ENCODE measurements at places on chromosomes 2 and 18.

DNA sequence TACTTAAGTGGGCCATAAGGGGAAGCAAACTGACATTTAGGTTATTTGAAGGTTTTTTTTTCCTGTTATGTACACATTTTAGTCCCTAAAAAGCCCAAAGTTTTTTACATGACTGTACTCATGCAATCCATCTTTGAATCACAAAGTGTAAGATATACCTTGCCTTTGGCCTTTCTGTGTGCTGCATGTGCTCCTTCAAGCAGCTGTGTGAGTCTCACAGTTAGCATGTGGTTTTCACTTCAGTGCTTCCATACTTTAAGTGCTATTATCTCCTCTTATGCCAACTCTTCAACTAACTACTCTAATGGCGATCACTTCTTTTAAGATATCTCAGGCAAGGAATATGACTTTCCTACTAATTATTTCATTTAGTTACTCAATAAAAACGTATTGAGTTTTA is 597.1 kb upstream of the ACVR2A start:
- DNase-seq, result no peak

- DNase-seq, result no peak
These were observed 143.3 kb downstream of the CYP26B1 start for GRCh38 chr2:72004201-72004915.

- DNase-seq, result no peak
These were observed 12.2 kb downstream of the KANSL3 start for GRCh38 chr2:96625571-96626552.

DNA sequence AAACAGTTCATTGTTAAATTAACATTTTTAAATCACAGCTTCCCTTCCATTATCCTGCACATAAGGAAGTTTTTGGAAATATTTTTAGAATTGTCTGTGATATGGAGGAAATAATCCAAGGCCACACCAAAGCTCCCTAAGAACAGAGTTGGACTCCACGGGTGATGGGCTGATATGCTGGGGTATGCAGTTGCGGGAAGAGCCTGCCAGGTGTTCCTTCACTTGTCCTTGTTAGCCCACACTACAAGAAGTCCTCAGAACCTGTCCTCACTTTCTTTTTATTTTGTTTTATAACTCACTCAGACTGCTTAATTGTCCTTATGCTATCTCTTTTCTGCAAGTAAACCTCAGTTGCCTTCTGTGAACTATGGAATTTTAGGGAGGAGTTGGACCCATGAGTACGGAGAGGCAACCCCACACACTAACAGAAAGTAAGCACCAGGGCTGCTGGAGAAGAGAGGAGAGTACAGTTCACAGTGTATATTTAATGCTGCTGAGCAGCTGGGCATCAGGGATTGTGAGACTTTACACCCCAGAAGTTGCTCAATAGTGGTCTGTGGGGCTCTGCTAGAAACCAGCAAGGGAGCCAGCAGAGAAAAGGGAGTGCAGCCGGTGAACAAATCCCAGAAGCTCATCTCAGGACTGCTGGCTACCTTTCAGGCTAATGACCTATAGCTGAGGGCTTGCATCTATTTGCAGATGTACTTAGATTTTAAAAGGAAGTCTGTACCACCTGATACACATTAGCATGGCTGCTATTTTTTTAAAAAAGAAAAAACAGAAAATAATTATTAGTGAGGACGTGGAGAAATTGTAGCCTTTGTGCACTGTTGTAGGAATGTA is 280.1 kb upstream of the STON1 start:
- no peak for DNase-seq

DNA sequence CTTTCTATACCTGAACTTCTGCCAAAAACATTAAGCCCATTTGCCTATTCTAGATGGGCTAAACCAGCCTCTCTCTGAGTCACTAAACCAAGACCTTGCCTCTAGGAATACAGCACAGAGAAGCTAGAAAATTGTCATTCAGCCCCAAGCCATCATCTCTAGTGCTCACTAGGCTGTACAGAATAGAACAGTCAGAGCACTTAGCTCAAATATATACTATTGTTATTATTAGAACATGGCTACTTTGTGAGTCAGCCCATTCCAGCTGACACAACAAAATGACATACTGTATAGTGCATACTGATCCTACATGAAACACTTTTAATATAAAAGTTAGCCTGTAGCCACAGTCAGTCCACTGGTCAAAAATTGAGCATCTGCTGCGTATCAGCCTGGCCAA is 418.8 kb downstream of the NRXN1 start:
- DNase-seq, result no peak

DNA sequence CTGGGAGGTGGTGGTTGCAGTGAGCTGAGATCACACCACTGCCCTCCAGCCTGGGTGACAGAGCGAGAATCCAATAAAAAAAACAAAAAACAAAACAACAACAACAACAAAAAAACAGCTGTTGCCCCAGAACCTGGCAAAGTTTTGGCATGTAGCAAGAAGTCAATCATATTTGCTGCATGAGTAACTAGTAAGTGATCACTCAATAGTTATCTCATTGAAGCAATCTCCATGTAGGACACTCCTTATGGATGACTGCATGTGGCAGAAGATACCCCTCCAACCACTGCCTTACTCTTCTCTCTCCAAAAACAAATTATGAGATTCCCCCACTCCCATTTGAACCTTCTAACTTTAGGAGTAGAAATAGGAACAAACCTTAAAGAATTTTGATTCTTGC is 113.7 kb downstream of the TTC27 start:
- no peak for DNase-seq

GRCh38 chr2:148065936-148066335 is 45.0 kb downstream of the MBD5 start:
- no peak for DNase-seq

- no peak for DNase-seq
These were observed 72.9 kb upstream of the RPL31 start for GRCh38 chr2:100929147-100929546.

- DNase-seq, result no peak
These were observed 38.8 kb downstream of the DNER start for GRCh38 chr2:229675569-229675968.

GRCh38 chr18:31667185-31667584 is 17.2 kb downstream of the B4GALT6 start:
- no peak for DNase-seq

DNA sequence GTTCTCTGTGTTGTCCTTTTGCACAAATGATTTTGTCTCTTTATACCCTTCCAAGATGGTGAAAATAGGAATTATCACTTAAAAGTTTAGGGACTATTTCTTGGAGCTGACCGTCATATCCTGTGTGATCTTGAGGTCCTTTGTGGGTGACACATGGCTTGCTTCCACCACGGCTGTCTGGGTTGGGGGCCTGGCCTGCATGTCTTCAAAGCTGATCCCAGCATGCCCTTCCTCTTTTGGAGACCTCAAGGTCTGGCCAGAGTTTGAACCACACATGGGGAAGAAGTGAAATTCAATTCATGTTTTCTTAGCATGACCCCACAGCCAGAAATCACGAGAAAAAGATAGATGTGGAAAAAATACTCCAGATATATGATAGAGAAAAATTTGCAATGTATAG is 14.0 kb downstream of the SFTPB start:
- no peak for DNase-seq

- no peak for DNase-seq
These were observed 271.1 kb upstream of the RAB6C start for GRCh38 chr2:129708221-129708967.

DNA sequence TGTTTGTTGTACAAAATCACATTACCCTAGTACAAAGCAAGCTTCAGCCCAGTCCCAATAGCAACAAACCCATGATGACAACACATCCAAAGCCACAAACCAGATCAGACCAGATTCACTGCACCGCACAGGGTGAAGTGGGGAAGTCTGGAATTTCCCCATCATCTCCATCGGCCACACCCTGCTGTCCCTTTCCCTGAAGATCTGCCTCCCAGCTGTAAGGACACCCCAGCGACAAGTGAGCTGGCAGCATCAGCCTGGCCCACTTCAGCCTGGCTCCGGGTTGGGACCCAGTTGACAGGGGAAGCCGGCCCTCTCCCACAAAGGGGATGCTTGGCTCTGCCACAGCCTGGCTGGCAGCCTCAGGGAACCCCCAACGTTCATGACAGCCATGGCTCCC is 207.6 kb downstream of the MGAT5 start:
- DNase-seq, result no peak

DNA sequence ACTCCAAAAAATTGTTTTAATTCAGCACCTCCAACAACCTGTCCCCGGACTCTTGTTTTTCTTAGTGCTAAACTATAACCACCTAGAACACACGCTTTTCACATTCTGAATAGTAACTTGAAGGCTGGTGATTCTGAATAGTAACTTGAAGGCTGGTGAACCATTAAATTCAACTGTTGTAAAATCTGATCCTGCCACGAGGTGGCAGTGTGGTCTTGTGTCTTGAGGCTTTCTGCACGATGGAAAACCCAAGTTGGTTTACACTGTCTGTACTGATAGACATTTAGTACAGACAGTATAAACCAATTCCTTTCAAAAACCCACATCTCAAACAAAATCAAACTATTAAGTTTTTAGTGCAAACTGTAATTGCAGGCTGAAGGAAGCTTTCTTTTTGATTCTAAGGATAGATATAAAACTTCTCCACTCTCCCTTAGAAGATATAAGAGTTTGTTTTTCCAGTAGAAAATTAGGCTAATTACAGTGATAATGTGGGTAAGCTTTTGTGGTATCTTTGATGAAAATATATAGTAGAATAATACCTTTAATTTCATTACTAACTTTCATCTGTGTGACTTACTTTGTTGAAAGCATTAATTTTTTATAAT is 57.6 kb downstream of the VAPA start:
- peak; percentile 57 for DNase-seq

DNA sequence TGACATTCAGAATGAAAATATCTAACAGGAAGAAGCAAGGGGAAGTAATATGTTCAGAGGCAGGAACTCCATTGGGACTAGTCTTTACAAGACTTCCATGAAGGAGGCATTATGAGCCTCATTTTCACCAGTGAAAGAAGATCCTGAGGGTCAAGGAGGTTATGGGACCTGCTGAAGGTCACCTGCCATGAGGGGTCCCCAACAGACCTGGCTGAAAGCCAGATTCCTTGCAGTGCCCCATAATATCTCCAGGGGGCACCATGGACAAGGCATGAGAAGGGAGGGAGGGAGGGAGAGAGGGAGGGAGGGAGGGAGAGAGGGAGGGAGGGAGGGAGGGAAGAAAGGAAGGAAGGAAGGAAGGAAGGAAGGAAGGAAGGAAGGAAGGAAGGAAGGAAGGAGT is 27.9 kb downstream of the XDH start:
- DNase-seq, result no peak

DNA sequence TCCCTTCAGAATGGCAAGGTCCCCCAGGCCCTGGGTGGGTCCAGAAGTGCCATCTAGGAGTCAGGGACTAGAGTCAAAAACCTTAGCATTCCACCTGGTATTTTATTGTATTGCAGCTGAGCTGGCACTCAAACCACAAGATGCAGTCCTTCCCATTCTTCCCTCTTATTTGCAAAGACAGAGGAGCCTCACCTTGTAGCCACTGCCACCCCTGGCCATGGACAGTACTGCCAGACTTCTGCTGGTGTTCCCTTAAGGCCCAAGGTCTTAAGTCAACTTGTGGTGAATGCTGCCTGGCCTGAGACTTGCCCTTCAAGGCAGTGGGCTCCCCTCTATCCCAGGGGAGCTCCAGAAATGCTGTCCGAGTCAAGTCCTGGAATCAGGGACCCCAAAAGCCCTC is 6.9 kb downstream of the UGT1A10 start:
- no peak for DNase-seq

GRCh38 chr2:172893671-172894070 is 158.0 kb downstream of the RAPGEF4 start:
- no peak for DNase-seq

GRCh38 chr2:1656961-1657841 is 87.1 kb downstream of the PXDN start:
- DNase-seq, result no peak

GRCh38 chr2:47222826-47223554 is 67.9 kb upstream of the STPG4 start:
- no peak for DNase-seq

DNA sequence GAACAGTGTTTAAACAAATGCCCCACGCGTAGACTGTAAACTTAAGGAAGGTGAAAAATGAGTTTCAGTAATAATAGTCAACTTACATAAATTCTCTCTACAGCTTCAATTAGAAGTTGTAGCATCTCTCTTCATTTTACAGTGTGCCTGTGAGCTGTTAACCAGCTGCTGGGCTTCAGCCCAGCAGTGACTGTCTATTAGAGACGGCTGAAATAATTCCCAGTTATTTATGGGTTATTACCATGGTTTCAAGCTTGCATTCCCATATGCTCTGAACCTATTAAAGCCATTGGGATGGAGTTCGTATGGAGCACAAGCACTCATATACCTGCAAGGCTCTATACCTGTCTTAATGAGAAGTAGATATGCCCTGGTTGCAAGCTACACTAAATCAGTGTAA is 501.1 kb downstream of the CNTNAP5 start:
- DNase-seq, result no peak

DNA sequence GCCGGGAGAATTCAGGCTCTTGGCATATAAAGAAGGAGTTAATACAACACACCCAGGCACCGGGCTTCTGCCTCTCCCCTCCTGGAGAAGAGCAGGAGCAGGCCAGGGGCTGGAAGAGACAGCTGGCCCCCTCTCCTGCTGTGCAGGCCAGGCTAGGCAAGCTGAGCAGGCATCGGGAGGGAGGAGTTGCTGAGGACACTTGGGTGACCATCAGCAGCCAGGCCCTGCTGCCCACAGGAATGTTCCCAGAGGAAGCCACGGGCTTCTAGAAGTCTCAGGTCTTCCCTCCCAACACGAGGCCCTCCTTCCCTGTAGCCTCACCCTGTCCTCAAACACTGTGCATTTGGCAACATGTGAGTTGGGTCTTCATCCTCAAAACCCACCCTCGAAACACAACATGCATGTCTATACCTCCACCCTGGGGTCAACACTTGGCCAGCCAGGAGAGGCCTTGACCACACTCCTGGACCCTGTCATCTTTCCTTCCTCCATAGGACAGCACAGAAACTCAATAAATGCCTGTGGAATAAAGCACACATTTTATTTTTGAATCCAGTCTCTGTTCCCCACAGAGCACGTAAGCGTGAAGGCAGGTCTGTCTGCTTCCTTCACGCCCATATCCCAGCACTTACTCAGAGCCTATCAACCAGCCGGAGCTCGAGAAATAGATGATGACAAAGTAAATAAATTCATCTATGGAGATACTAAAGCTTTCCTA is 433.8 kb upstream of the ID2 start:
- no peak for DNase-seq

DNA sequence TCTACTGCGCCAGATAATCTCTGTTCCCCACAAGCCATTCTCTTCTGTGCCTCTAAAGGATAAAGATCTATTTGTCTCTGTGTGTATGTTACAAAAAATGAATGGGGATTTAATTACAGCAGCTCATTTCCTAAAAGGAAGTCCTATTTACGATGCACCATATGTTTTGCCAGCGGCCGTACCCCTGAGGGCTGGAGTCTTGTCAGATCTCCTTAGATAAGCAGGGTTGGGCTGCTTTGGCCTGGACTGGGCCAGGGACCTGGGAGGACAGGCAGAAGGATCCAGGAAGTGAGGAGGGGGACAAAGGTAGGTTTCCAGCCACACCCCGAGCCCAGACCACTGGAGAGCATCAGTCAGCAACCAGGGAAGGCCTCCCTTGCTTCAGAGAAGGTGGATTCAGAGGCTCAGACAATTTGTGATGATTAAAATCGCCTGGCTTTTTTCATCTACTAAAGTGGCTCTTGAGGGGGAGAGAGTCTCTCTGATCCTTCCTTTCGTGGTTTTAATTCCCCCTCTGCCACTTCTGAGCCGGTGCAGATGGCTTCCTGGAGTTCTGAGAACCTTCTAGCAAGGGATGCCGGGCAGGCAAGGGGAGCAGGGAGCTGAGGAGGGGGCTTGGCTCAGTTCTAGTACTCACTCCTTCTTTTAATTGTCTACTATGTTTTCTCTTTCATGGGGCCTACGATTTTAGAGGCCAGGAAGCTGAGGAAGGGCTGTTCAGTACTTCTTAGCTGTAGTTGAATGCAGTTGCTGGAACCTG is 42.1 kb downstream of the MYCN start:
- DNase-seq, result no peak
